ENCODE measurements at places on chromosomes 13 and 19.

- DNase-seq: no peak
These were observed 2.2 kb upstream of the ESD start for GRCh38 chr13:46799139-46799538.

- no peak for DNase-seq
These were observed 80.3 kb upstream of the OXGR1 start for GRCh38 chr13:97074618-97075017.

GRCh38 chr19:43441716-43442115 lies 23.7 kb downstream of the LYPD3 start:
- no peak for DNase-seq

GRCh38 chr19:48479686-48480085 lies 10.5 kb downstream of the CYTH2 start:
- no peak for DNase-seq

DNA sequence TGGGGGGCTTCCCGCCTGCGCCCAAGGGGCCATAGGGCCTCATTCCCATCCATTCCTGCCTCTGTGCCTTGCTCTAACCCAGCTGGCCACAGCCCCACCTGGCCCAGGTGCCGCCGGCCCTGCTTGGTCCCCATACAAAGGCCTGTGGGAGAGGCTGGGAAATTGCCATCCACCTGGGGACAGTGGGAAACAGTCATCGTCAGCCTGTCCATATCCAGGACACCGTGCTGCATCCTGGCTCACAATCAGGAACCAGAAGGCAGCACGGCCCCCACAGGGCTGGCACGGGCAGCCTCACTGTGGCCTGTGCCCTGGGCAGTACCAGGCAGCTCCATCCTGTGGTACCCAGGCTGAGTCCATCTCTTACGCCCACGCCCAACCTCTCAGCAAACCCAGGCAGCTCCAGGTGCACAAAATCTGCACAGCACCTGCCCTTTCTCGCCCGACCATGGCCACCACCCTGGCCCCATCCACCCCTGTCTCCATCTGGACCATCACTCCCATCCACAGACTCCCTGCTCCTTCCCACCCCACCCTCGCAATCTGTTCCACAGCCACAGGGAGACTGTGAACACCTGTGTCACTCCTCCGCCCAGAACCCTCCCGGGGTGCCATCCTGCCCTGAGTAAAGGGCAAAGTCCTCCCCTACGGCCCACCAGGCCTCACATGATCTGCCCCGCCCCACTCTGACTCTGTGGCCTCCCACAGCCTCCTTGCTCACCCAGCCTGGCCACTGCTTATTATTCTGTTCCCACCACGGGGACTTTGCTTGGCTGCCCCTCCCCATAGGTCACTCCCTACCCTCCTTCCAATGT lies 21.1 kb upstream of the FBXO27 start:
- no peak for DNase-seq

DNA sequence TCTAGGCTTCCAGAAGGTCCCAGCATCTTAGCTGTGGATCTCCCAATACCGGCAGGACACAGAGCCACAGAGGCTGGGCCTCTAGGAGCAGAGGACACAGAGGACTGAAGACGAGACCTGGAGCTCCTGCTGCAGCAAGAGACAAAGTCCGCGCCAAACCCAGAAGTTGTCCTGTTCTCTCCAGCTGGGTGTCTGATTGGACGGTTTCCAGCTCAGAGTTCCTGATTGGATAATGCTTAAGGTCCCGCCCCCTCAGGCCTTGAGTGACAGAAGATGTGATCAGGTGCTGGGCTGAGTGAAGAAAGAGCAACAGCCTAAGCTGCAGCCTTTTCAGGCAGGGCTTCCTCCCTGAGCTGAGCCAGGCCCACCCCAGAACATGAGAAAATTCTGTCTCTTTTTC lies 59.9 kb upstream of the ZNF85 start:
- no peak for DNase-seq

- no peak for DNase-seq
These were observed 507.6 kb upstream of the ARGLU1 start for GRCh38 chr13:107075576-107075975.

DNA sequence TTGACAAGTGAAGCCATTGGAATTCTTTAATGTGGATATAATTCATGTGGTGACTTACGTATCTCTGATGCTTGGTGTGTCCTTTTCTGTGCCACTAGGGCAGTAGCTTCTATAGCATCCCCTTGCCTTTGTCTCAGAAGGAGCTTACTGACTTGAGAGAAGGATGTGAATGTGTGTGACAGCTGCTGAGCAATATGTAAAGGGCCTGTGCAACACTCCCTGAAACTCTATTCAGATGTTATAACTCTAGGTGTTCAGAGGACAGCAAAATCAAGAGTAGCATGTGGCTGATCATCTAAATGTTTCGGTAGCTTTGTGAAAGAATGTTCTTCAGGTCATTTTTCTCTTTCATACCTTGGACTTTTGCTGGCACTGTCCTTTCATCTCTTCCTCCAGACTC lies 189.5 kb downstream of the LMO7 start:
- no peak for DNase-seq

DNA sequence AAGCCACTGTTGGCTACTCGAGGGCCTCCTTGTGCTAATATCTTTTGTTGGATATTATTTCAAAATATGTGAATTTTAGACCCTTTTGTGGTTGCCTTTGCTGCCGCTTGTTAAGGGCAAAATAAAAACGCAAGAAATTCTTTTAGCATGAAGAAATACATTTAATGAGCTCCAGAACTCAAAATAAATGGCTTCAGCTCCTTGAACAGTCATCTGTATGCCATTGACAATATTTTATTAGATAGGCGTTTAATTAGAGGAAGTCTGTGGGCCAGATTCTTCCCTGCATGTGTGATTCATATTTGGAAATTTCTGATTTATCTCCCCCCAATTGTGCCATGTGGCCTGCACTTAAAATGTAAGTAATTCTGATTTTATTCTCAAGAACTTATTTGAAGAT lies 177.2 kb downstream of the STK24 start:
- peak; percentile 81 for DNase-seq

DNA sequence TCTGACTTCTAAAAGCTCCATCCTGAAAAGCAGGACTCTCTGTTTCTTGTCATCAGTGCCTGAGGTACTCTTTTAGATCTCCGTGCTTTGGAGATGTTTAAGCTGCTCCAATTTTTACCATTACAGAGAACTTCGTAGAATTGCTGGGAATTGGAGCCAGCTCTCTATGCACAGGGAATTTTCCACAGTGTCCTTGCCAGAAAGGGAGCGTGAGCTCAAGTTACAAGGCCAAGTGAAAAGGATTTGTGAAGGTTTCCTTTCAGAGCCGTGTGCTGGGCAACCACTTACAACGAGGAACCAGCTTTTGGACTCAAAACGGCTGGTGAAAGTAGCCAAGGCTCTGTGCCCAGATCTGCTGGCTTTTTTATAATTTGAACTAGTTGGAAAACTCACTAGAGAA lies 82.6 kb downstream of the NUFIP1 start:
- peak; percentile 46 for DNase-seq

DNA sequence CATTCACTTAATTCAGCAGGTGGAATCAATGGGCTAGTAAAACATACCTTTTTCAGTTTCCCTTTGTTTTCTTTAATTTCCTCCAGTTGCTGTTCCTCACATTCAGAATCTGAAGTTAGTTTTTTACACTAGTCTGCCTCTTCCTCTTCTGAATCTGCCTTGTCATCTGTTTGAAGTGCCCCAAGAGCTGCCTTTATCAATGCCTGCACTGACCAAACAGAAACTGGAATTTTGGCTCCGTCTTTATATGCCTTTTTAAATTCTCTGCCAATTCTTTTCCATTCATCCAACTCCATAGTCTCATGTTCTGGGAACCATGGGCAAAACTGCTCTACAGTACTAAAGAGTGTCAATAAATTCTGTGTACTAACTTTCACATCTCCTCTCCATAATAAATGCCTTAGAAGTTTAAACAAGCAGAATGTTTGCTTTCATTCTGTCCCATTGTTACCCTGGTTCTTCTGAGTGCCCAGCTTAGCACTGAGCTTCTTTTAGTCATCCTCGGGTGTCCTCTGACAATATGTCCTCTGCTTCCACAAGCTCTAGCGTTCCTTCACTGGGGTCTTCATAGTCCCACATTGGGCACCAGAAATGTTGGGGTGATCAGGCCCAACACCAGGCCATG lies 154.2 kb downstream of the ZNF486 start:
- DNase-seq: no peak

DNA sequence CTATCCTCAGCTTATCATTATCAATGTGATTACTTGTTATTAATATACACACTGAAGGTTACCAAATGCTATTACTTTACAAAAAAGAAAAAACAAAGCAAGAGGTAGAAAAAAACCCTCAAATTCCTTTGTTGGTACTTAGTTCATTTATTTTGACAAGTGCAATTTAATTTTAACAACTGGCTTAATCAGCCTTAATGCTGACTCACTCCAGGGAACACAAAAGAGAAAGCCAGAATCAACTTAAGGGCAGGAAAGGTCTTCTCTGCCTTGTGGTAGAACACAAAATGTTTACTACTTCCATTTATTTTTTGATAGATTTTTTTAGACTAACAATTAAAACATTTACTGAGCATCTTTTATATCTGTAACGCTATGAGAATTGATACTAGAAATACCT lies 417.1 kb downstream of the PCDH17 start:
- no peak for DNase-seq

- DNase-seq: no peak
These were observed 30.5 kb downstream of the RANBP3 start for GRCh38 chr19:5947435-5947834.

GRCh38 chr13:75481176-75482069 lies 546 bp downstream of the TBC1D4 start:
- DNase-seq: no peak

- DNase-seq: no peak
These were observed at the start of gene UBE2M for GRCh38 chr19:58558066-58558622. TSS of gene UBE2M (minus strand) at chr19:58558611. CDS start at chr19:58558381, 230 bp downstream.

- peak; percentile 78 for DNase-seq
These were observed 149.5 kb downstream of the DCT start for GRCh38 chr13:94329754-94330551.

DNA sequence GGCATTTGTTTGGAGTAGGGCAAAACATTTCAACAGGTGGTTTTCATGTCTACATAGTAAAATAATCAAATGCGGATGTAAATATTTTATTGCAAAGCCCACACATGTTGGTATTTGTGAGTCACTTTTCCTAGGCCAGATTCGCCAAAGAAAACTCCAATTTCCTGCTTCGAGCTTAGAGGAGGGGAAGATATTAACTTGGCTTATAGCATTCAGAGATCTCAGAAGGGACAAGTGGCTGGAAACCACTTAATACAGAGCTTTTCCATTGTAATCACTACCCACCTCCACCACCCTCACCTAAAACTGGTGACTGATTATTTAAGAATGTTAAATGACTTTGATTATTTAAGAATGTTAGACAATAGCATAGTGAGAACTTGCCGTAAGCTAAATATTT lies 530.6 kb upstream of the SPRY2 start:
- DNase-seq: no peak

- DNase-seq: no peak
These were observed 165.2 kb downstream of the STK24 start for GRCh38 chr13:98411617-98412265.

DNA sequence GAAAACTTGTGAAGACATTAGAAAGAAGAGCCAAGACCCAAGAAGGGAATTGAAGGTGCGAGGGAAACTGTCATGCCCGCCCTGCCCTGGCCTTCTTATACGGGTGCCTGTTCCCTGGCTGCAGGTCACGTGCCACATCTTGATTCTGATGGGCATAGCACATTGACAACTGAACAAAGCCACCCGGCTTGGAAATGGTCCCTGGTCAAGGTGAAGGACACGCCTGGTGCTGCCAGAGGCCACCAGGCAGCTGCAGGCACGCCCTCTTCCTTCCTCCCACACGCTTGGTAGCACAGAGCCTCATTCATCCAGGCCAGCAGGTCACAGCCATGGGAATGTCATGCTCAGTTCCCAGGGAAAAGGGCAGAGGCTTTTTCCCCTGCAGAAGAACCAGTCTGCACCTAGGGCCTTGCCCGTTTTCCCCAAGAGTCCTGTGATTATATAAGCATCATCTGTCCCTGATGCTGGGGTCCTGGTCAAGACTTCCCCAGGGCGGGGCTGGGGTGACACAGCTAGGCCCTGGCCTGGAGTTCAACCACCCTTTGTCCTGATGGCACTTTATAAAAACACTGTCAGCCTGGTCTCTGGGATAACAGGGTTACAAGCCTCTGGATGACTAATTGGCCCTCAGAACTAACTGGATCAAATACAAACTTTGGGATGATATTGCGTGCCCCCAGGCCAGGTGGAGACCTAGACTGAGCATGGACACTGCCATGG lies 56.0 kb downstream of the CDADC1 start:
- DNase-seq: no peak

DNA sequence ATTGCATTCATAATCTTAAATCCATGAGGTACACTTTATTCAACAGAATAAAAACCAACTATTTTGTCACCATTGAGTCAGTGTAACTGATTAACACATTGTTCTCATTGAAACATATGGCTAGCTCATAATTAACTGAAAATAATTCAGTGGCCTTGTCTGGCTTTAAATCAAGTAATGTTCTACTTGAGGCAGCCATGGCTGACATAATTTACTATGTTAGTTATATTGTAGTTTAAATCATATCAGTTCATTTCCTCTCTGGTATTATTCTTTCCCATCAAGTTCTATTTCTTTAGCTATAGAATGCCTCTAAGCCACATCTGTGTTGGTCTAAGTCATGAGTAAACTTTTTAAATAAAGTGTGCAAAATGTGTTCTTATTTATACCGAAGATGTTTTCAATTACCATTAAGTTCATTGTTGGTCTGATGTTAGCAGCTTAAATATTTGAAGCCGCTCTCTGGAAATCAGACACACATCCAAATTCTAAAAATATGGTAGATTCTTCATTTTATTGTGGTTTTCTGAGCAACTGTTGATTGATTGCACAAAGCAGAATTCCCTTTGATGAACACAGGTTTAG lies 393.7 kb downstream of the GPC6 start:
- DNase-seq: peak; percentile 48

DNA sequence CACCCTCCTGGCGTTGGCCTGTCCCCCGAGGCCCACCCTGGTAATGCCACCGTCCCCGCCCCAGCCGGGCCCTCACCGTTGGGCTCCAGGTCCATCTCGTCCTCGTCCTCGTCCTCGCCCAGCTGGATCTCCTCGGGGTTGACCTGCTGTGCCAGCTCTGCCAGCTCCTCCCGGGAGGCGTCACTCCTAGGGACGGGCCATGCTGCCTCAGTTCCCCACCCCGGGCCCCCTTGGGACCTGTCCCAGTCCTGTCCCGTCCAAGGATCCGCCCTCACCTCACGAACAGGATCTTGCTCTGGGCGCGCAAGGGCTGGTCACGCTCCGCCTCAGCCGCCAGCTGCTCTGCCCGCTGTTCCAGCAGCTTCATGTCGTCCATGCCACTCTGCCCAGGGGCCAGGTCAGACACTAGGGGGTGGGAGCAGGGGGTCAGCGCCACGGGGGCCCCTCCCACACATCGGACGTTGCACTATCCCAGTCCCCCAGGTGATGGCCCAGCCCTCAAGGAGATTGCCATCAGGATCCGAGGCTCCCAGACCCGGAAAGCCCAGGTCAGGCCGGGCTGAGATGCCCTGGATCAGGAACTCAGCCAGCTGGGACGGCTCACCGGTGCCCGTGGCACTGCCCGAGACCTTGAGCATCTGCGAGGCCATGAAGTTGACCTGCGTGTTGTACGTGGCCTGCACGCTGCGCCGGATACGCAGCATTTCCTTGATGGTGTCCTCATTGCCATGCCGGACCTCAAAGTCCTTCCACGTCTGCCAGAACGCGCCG lies 9.5 kb downstream of the XAB2 start:
- DNase-seq: no peak

- no peak for DNase-seq
These were observed 5.0 kb downstream of the CBLC start for GRCh38 chr19:44782729-44783128.

Data from AG09309 (cell line).